Activated T-cell treated with anti-CD3 and anti-CD28 coated beads, Interleukin-2, amount 50 U/mL, for 72 hours (primary cell): ENCODE measurements at places on chromosomes 3 and 15. TPM values are rescaled to one million over a fixed set of nuclear protein-coding genes. Genes with fewer than 3 reads are reported as not detected.

- H3K36me3 ChIP-seq = peaks cover 5% of the 10 kb centered on the region
- H3K4me3 ChIP-seq = peak overlapping the region; percentile 99
- peak; percentile 50 for DNase-seq
Measured at GRCh38 chr3:53890726-53891475, 758 bp downstream of the SELENOK start.

- peak overlapping the region; percentile 97 for H3K4me3 ChIP-seq
- peaks cover 56% of the 10 kb centered on the region for H3K4me1 ChIP-seq
- peaks cover 10% of the 10 kb centered on the region for H3K36me3 ChIP-seq
- H3K27me3 ChIP-seq = no peaks in the 10 kb centered on the region
Measured at GRCh38 chr15:65870889-65871533, 1.7 kb downstream of the RAB11A start.

DNA sequence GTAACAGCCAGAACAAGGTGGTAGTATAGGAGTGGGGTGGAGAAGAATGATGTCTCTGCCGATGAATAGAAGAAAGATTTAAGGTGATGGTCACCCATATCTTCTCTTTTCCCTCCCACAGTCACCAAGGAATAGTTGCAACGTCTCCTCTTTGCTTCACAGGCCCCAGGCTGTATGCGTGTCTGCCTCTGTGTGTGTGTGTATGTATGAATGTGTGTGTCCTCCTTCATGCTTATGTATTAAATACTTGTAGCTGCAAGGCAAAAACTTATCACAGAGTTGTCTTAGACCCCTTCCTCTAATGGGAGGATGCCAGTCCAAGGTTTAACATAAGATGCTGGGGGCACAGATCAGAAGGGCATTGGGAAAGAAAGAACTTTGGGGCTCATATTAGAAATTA, 19.1 kb upstream of the BNC1 start:
- no peaks in the 10 kb centered on the region for H3K36me3 ChIP-seq
- H3K27ac ChIP-seq = no peak overlapping the region
- H3K4me1 ChIP-seq = no peaks in the 10 kb centered on the region
- no peak for DNase-seq
- H3K4me3 ChIP-seq = no peak overlapping the region

- no peak for DNase-seq
- H3K36me3 ChIP-seq = no peaks in the 10 kb centered on the region
- H3K4me3 ChIP-seq = no peak overlapping the region
- no peak overlapping the region for H3K27ac ChIP-seq
- H3K4me1 ChIP-seq = peaks cover 59% of the 10 kb centered on the region
- no peaks in the 10 kb centered on the region for H3K27me3 ChIP-seq
Measured at GRCh38 chr3:4885316-4885715, 93.9 kb upstream of the BHLHE40 start.

GRCh38 chr3:32180141-32180784, 58.2 kb upstream of the CMTM8 start:
- no peak overlapping the region for H3K27ac ChIP-seq
- H3K36me3 ChIP-seq = no peaks in the 10 kb centered on the region
- no peak for DNase-seq
- H3K27me3 ChIP-seq = peaks cover 5% of the 10 kb centered on the region

GRCh38 chr3:45912435-45912834, 26.1 kb downstream of the CCR9 start:
- DNase-seq = no peak
- H3K27ac ChIP-seq = no peak overlapping the region
- no peak overlapping the region for H3K4me3 ChIP-seq
- peaks cover 43% of the 10 kb centered on the region for H3K4me1 ChIP-seq
- H3K27me3 ChIP-seq = peaks cover 88% of the 10 kb centered on the region
- H3K36me3 ChIP-seq = no peaks in the 10 kb centered on the region

DNA sequence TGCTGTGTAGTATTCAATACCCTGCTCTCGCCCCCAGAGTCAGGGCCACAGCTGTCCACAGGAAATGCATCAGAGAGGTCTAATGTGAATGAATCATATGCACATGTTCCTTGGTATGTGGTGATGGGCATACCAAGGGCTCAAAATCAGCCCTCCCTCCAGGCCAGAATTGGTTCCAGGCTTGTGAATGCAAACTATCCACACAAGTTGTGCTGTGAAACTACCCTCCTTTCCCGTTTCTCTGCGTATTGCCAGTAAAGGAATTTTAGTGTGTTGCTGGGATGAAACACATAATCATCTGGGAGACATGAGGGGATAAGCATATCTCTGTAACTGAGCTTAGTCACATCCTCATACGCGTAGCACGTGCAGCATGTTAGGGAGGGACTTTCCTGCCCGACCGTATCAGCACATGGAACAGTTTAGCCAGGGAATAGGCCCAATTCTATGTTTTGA, 9.2 kb upstream of the MME start:
- no peaks in the 10 kb centered on the region for H3K36me3 ChIP-seq
- H3K4me1 ChIP-seq = no peaks in the 10 kb centered on the region
- H3K27ac ChIP-seq = no peak overlapping the region
- no peak overlapping the region for H3K4me3 ChIP-seq
- no peaks in the 10 kb centered on the region for H3K27me3 ChIP-seq
- DNase-seq = no peak

- no peaks in the 10 kb centered on the region for H3K27me3 ChIP-seq
- no peak overlapping the region for H3K4me3 ChIP-seq
- no peak overlapping the region for H3K27ac ChIP-seq
- no peaks in the 10 kb centered on the region for H3K36me3 ChIP-seq
Measured at GRCh38 chr15:95940431-95940985, 390.0 kb upstream of the NR2F2 start.

GRCh38 chr15:91073768-91074167, 26.3 kb upstream of the SV2B start:
- no peak overlapping the region for H3K27ac ChIP-seq
- H3K4me1 ChIP-seq = no peaks in the 10 kb centered on the region
- H3K4me3 ChIP-seq = no peak overlapping the region
- no peaks in the 10 kb centered on the region for H3K36me3 ChIP-seq
- no peak for DNase-seq

- no peaks in the 10 kb centered on the region for H3K27me3 ChIP-seq
- no peak overlapping the region for H3K27ac ChIP-seq
- peaks cover 5% of the 10 kb centered on the region for H3K4me1 ChIP-seq
- H3K4me3 ChIP-seq = no peak overlapping the region
- peaks cover 7% of the 10 kb centered on the region for H3K36me3 ChIP-seq
- no peak for DNase-seq
Measured at GRCh38 chr3:47747558-47747957, 34.1 kb downstream of the SMARCC1 start.

- no peak overlapping the region for H3K4me3 ChIP-seq
- no peak for DNase-seq
- peaks cover 81% of the 10 kb centered on the region for H3K4me1 ChIP-seq
- no peaks in the 10 kb centered on the region for H3K27me3 ChIP-seq
- peaks cover 12% of the 10 kb centered on the region for H3K36me3 ChIP-seq
Measured at GRCh38 chr3:45987368-45988291, 8.0 kb downstream of the FYCO1 start.

DNA sequence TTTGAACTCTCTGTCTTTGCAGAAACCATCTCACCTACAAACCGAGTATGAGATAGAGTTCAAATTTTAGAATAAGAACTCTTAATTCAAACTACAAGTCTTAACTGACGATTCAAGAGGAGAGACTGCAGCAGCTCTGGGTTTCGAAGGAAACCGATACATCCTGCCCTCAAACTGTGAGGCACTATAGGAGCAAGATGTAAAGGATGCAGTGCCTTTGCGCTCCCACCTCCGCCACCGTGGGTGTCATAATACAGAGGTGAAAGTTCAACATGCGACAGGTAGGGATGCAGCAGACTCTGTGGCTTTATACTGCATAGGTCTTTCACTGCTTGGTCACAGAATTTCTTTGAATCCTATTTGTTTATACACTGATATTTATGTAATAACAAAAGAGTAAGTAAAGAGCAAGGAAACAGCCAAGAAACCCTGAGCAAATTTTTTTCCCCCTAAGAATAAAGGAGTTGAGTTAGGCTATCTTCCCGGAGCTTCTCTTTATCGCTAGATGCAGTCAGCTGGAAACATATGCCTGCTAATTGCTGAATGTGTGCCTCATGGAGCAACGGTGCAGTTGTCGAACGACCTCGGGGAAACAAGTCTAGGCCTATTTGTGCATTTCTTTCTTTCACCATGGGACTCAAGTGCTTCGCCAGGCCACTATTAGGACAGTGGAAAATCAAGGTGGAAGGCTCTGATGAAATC, 1097.6 kb upstream of the CFAP20DC start:
- H3K27me3 ChIP-seq = no peaks in the 10 kb centered on the region
- DNase-seq = no peak
- peaks cover 2% of the 10 kb centered on the region for H3K36me3 ChIP-seq
- H3K27ac ChIP-seq = no peak overlapping the region

- H3K36me3 ChIP-seq = no peaks in the 10 kb centered on the region
- H3K27me3 ChIP-seq = no peaks in the 10 kb centered on the region
- H3K4me3 ChIP-seq = peak overlapping the region; percentile 81
- no peak overlapping the region for H3K27ac ChIP-seq
Measured at GRCh38 chr3:69248436-69248835, 126.0 kb upstream of the LMOD3 start.

- peak overlapping the region; percentile 31 for H3K4me3 ChIP-seq
- H3K27me3 ChIP-seq = no peaks in the 10 kb centered on the region
Measured at GRCh38 chr3:114314282-114314681, 20.5 kb downstream of the TIGIT start.

DNA sequence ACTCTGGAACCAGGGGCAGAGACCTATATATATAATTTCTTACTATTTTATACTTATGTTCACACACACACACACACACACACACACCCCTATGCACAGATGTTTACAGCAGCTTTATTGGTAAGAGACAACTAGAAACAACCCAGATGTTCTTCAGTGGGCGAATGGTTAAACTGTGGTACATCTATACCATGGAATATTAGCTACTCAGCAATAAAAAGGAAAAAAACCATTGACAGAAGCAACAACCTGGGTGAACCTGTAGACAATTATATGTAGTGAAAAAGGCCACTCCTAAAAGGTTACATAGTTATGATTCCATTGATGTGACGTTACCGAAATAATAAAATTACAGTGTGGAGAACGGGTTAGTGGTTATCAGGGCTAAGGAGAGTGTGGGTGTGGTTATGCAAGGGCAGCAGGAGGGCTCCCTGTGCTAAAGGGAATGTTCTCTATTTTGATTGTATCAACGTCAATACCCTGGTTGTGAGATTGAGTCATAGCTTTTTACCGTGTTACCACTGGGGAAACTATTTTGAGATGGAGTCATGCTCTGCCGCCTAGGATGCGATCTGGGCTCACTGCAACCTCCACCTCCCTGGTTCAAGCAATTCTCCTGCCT, 85.5 kb downstream of the FLNB start:
- no peak overlapping the region for H3K27ac ChIP-seq
- H3K27me3 ChIP-seq = no peaks in the 10 kb centered on the region
- H3K4me3 ChIP-seq = no peak overlapping the region
- no peaks in the 10 kb centered on the region for H3K36me3 ChIP-seq

GRCh38 chr3:179037351-179037750, 34.3 kb downstream of the ZMAT3 start:
- H3K36me3 ChIP-seq = peaks cover 16% of the 10 kb centered on the region
- peaks cover 9% of the 10 kb centered on the region for H3K4me1 ChIP-seq
- H3K27ac ChIP-seq = peak overlapping the region; percentile 90

DNA sequence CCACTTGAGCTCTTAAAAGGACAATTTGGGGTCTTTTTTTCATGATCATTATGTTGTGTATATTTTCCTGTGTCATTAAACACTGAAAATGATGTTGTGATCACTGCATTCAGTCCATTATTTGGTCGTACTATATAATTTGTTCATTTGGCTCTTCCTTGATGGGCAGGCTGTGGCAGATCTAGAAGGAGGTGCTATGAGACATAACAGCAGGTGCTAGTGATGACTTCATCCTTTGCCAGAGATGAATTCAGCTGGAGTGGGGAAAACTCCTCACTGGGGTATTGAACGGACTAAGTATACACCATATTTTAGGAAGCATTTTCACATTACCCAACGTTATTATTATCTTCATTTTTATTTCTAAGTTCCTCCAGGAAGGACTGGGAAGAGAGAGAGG, 12.0 kb downstream of the CMTM7 start:
- H3K36me3 ChIP-seq = peaks cover 8% of the 10 kb centered on the region
- H3K27me3 ChIP-seq = no peaks in the 10 kb centered on the region

DNA sequence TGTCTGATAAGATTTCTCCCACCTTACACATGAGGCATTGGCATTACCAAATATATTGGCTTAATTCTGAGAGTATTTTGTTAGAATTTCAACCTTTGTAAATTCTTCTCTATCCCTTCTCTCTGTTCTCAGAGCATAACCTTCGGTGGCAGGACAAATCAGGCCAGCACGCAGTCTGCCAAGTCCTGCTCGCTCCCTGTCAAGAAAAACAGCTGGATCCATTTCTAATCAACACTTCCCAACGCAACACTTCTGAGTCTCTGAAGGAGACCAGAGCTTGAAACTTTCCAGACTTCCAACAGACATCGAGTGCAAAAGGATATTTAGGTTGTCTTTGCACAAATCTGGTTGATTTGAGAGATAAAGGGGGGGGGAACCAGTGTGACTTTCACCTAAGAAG, 125.7 kb downstream of the SV2B start:
- no peak for DNase-seq
- no peaks in the 10 kb centered on the region for H3K4me1 ChIP-seq
- no peaks in the 10 kb centered on the region for H3K36me3 ChIP-seq
- peaks cover 30% of the 10 kb centered on the region for H3K27me3 ChIP-seq
- no peak overlapping the region for H3K27ac ChIP-seq

DNA sequence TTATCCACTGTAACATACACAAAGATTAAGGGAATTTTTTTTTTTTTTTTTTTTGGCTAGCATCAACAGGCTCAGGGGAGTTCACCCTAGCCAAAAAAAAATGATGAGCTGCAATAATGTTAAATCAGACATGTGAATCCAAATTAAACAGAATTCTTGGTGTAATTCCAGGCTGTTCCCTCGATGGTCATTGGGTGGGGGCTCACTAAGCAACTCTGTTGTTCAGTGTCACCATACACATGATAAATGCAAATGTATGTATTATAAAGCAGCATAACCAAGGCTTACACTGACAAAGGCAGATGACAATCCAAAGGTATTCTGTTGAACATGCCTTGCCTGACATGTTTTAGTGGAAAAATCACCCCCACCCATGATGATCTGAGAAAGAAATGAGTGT, 29.0 kb downstream of the IL1RAP start:
- DNase-seq = no peak
- no peak overlapping the region for H3K4me3 ChIP-seq

POC1A gene
- total RNA-seq = 39.0 TPM

TICRR gene
- total RNA-seq = 23.4 TPM

GABRA5 gene
- total RNA-seq = not detected

PIERCE2 gene
- total RNA-seq = not detected

STRIT1 gene
- total RNA-seq = not detected

UQCC5 gene
- total RNA-seq = 8.9 TPM

SERPINI2 gene
- total RNA-seq = not detected

FOXB1 gene
- 2.7 TPM for total RNA-seq

STRA6 gene
- total RNA-seq = 0.46 TPM

PAQR9 gene
- not detected for total RNA-seq

HIGD2B gene
- 0.30 TPM for total RNA-seq

COMMD2 gene
- 40.6 TPM for total RNA-seq
